Activated CD4-positive, alpha-beta T cell treated with anti-CD3 and anti-CD28 coated beads, Interleukin-2, Interleukin-4, amounts not matched to agents 100 ng/mL and 50 ng/mL, durations not matched to agents 16 hours and 8 hours (primary cell): ENCODE measurements at places on chromosomes 16 and 17.

DNA sequence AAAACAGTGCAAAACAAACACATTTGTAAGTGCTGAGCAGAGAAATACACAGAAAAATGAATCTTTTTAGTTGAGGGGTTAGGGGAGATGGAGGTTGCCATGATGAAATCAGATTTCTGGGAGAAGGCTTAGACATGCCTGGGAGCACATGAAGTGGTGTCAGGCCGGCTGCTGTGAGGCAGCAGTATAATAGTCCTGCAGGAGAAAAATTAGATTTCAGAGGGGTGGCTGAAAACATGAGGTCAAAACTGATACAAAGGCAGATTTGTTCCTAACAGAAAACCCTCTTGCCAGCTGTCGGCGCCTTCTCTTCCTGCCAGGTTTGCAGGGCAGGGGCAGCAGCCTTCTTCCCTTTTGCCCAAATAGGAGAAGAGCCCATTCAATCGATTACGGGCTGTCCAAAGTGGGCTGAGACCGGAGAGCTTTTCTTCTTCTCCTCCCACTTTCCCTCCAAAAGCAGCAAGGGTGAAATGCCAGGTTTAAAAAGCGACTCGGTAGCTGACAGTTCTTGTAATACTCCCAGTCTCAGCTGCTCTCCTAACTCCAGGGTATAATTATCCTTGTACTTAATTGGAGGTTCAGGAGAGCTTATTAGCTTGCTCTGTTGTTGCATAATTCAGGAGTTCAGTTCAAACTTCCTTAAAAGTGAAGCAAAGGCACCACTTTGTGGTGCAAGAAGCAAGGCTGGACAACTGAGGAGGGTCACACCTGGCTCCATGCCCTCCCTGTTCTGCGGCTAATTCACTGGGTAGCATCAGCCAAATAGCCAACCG, 80.0 kb downstream of the PCTP start:
- no peak for DNase-seq

DNA sequence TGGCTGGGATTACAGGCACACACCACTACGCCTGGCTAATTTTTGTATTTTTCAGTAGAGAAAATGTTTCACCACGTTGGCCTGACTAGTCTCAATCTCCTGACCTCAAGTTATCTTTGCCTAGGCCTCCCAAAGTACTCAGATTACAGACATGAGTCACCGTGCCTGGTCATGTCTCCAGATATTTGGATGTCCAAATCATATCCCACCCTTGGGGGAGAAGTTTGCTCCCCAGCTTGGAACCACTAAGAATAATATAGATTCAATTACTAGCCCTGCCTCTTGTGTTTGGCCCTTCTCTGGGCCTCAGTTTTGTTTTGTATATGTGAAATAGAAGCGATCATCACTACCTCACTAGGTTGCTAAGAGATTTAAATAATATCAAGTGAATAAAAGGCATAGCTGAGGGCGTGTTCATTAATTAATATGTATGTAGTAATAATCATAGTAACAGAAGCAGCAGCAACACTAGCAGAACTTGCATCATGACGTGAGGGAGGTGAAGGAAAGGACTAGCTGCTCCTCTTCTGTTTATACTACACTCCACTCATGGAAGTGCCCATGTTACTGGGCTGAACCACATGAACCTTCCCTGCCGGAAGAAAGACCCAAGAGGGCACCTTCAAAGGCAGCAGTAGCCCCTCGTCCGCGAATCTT, 253.6 kb upstream of the XYLT1 start:
- no peak for DNase-seq

DNA sequence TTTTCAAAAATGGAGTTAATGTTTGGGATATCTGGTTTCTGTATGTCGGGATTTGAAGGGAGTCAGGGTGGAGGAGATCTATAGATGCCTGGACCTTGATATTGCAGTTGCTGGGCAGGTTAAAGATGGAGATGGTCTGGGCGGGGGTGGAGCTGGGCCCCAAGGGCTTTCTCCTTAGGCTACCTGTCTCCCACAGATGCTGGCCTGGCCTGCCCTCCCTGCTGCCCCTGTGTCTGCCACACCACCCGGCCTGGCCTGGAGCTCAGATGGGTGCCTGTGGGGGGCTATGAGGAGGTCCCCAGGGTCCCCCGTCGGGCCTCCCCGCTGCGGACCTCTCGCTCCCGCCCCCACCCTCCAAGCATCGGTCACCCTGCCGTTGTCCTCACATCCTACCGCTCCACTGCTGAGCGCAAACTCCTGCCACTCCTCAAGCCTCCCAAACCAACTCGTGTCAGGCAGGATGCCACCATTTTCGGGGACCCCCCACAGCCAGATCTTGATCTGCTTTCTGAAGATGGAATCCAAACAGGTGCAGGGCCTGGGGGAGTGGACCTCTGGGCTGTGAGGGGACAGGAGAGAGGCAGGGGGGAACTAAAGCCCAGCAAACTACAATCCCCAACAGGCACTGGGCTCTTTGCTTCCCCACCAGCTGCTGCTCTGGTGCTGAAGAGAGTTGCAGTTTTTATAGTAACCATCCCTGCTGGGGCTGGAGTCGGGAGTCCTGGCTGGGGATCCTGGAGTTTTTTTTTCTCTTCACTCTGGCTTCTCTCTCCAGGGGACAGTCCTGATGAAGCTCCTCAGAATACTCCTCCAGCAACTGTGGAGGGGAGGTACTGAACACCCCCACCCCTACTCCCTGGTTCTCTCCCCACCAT, 2.9 kb downstream of the ARHGEF15 start:
- DNase-seq = no peak

DNA sequence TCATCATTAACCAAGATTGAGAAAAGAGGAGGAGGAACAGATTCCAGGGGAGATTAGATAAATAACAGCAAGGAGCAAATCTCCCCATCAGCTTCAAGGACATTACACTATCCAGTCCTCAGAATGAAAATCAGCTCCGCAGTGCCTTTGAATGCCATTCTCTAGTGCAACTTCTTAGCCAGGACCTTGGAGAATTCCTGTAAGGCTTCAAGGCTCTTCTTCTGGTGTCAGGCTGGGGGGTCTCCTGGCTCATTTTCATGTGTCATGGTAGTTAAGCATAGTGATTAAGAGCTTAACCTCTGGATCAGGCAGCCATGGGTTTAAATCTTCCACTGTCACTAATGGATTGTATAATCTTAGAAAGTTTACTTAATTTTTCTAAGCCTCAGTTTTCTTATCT, 137.3 kb upstream of the CCL2 start:
- no peak for DNase-seq

GRCh38 chr17:75147878-75148546, 6.3 kb downstream of the JPT1 start:
- DNase-seq = no peak

DNA sequence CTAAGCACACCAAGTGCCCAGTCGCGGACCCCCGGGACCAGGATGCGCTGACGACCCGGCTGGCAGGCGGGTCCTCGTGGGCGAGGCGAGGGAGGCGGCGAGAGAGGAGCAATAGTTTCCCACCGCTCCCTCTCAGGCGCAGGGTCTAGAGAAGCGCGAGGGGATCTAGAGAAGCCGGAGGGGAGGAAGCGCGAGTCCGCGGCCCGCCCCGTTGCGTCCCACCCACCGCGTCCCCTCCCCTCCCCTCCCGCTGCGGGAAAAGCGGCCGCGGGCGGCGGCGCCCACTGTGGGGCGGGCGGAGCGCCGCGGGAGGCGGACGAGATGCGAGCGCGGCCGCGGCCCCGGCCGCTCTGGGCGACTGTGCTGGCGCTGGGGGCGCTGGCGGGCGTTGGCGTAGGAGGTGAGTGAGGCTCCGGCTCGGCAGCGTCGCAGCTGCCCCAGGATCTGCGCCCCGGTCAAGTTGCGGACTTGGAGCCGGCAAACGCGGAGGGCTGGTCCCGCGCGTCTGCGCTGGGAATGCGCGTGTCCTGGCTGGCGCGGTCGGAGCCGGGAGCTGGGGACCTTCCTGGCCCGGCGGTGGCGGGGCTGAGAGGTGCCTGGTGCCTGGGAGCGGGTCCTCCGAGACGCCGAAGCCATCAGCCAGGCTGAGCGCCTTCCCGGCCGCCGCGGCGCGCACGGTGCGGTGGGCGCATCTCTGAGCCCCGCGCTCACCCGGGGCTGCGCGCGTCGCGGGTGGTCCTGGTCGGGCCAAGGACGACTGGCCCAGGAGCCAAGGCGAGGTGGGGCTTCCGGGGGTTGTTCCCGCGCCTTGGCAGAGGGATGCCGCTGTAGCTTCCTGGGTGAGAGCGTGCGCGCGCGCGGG, at the start of gene ITGB3:
ITGB3 (plus strand) TSS at position 287 of the 862 bp plus-strand sequence; CDS start at position 322, 35 bp downstream.
- DNase-seq = peak; percentile 66

- no peak for DNase-seq
These were observed 77.3 kb downstream of the TMEM100 start for GRCh38 chr17:55645361-55645760.

GRCh38 chr17:17057057-17057551, 14.8 kb downstream of the MPRIP start:
- DNase-seq = no peak

DNA sequence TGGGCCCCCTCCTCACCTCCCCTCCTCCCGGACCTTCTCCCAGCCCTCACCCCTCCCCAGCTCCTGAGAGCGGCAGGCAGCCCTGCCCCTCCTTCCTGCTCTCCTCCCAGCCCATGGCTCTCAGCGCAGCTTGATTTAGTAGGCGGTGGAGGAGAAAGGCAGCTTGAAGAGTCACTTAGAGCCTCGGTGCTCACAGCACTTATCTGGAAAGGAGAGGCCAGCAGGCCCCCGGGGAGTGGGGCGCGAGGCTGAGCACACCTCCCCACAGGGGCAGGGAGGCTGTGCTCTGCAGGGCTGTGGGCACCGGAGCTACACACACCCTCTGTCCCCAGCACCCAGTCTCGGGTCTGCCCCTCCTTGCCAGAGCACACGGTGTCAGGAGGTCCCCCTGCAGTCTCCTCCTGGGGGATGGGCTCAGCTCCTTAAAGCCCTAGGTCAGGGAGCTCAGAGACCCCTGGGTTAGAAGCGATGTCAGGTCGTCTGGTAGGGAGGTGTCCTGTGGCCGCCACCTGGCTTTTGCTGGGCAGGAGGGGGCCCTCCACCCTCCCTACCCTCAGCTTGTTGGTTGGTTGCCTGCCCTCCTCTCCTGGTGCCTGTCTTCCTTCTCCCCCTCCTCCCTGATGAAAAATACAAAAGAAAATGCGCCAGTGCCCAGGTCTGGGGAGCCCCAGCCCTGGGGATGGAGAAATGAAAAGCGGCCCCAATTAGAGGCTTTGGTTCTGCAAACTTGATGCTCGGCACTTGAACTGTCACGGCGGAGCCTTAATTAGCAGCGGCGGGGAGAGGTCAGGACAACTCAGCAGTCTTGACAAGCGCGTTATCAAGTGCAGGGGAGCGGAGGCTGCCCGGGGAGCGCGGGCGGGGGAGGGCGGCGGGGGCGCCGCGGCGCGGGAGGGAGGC, 151.1 kb upstream of the GSE1 start:
- no peak for DNase-seq

- no peak for DNase-seq
These were observed 11.0 kb downstream of the CAVIN1 start for GRCh38 chr17:42411905-42412679.

GRCh38 chr17:49035470-49036269, 38.5 kb downstream of the IGF2BP1 start:
- peak; percentile 25 for DNase-seq

GRCh38 chr16:80968386-80969113, 38.1 kb downstream of the CMC2 start:
- no peak for DNase-seq

- peak; percentile 73 for DNase-seq
These were observed 172.6 kb downstream of the CDK5R1 start for GRCh38 chr17:32659419-32659842.

- DNase-seq = no peak
These were observed 255.8 kb downstream of the SEC14L1 start for GRCh38 chr17:77396610-77397009.

DNA sequence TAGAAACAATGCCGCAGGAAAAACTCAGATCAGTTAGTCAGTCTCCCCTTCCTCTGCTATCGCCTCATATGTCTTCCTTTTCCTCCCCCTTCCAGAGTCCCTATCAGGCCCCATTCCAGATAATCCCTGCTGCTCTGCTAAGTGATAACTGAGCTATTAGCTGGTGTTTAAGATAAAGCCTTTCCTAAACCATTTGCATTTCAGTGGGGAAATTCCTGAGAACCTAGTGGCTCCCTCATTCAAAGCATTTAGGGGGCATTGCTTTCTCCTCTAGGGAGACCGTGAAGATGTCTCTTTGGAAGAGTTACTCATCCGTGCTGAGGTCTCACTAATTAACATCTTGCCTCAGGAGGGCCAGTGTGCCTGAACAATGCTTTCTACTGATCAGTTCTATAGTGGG, 401.6 kb downstream of the NPIPA7 start:
- DNase-seq = no peak

GRCh38 chr16:23145186-23145585, 4.1 kb downstream of the USP31 start:
- DNase-seq = no peak

GRCh38 chr17:5772720-5773119, 188.4 kb upstream of the NLRP1 start:
- DNase-seq = no peak

DNA sequence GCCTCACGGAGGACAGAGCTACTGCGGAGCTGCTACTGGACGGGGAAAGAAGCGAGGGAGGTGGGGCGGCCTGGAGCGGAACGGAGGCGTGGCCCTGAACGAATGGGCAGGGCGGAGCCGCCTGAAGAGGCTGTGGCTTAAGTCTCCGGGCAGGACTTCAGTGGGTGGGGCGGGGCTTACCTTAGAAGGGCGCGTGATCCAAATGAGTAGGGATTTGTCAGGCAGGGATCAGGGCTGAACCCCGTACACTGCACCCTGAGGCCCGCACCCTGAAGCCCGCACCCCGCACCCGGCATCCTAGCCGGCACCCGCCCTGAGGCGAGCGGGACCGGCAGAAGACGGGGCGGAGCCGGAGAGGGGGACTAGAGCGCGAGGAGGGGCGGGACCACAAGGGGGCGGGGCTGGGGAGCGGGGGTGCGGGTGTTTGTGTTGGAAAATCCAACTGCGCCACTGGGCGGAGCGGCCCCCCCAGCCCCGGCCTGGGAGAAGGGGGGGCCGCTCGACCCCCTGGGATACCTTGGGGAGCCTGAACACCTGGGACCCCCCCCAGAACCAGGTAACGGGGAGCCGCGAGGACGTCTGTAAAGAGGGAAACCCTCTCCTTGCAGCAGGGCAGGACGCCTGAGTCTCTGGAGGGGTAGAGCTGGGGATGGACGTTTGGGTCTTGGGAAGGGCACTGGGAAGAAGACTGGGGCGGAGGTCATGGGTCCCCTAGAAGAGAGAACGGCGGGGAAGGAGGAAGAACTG, at the start of gene KDM6B:
KDM6B (plus strand) TSS at position 423 of the 747 bp plus-strand sequence. CDS start 11,338 bp downstream, outside the sequence.
- DNase-seq = peak; percentile 86

- DNase-seq = no peak
These were observed 68.4 kb upstream of the NKD1 start for GRCh38 chr16:50479771-50480170.
